ENCODE measurements at places on chromosomes 7 and 10. TPM values are rescaled to one million over a fixed set of nuclear protein-coding genes. Genes with fewer than 3 reads are reported as not detected.

Gene CUBN
- 2.4 TPM for total RNA-seq

Gene INMT
- total RNA-seq = 31.4 TPM

Gene GRID1
- 2.7 TPM for total RNA-seq

Gene STYXL1
- 45.4 TPM for total RNA-seq

Gene OPALIN
- total RNA-seq = not detected

Gene BAMBI
- 54.8 TPM for total RNA-seq

Gene SRRT
- total RNA-seq = 133 TPM

Gene NOC3L
- 27.9 TPM for total RNA-seq

Gene MOGAT3
- not detected for total RNA-seq

Gene MGMT
- 38.6 TPM for total RNA-seq
